Kasumi-1 (cell line): ENCODE measurements at places on chromosomes 11 and 22.

GRCh38 chr11:45109400-45109799 is 37.0 kb upstream of the PRDM11 start:
- no peak for DNase-seq

DNA sequence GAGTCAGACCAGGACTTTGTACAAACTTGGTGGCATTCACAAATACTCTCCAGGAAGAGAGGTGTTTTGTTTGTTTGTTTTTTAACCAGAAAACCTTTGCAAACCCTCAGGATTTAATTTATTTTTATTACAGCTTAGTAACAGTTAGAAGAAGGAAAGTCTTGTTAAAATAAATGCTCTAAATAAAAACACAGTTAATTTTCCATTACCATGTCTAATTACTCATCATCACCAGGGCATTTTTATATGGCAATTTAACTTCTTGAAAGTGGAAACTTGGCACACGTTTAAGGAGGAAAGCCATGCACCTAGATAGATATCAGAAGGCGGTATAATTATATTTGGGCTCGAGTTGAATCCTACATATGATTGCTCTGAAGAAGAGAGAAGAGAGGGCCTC is 7.4 kb downstream of the BARX2 start:
- no peak for DNase-seq

- no peak for DNase-seq
These were observed 54.5 kb downstream of the BMAL1 start for GRCh38 chr11:13332124-13332523.

DNA sequence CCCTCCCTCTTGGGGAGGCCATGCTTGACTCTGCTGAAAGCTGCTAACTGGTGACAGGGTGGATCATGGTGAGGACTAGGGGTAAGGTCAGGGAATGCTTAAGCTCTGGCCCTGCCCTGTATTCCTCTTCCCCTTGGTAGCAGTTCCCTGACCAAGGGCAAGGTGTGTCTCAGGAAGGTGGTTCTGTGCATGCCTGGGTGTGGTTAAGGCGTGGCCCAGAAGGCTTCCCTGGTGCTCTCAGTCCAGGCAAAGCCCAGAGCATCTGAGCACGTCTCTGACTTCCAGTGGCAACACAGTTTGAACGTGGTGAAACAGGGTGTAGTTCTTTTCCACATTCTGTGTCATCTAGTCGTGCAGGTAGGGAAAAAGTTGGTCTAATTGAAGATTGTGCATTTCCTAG is 53.1 kb upstream of the HORMAD2 start:
- no peak for DNase-seq

GRCh38 chr11:2475136-2475918 is 30.5 kb downstream of the KCNQ1 start:
- DNase-seq: no peak

GRCh38 chr11:67406969-67407687 is 3.2 kb downstream of the TBC1D10C start:
- no peak for DNase-seq

- no peak for DNase-seq
These were observed 30.0 kb upstream of the SYT7 start for GRCh38 chr11:61610905-61611304.

DNA sequence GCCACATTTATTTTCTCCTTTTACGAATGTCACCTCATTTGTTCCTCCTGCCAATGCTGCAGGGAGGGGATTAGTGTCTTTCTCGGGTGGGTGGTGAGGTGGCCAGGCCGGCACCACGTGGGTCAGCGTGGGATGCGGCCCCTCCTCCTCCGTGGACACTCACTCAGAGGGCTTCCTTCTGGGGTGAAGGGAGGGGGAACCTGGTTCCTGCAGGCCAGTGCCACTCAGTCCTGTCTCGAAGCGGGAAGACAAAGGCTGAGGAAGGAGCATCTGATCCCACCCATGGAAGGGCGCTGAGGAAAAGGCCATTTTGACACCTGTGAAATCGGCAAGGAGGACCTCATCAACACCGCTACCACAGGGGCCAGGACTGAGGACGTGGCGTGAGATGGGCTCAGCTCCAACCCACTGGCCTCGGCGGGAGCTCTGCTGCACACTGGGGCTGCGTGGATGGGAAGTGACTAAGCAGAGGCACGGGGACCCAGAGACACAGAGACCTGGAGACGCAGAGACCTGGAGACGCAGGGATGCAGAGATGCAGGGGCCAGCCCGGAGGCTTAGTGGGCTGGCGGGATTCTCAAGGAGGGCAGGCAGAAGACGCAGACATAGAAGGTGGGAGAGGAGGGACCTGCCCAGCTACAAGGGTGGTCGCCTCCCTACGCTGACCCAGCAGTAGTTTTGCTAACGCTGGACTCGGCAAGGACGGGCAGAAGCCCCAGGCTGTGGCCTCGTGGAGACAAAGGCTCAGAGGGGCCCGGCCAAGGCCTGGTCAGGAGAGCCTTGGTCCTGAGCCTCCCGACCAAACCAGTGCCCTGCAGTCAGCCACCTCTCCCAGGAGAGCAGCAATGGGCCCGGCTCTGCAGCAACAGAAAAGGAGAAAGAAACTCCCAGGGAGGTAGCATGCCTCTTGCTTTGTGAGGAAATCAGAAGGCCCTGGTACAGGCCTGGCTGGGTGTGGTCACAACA is 1071.2 kb downstream of the BRD1 start:
- no peak for DNase-seq

GRCh38 chr11:10377183-10377582 is 72.3 kb downstream of the ADM start:
- DNase-seq: no peak

GRCh38 chr11:125170510-125171031 is 6.0 kb downstream of the PKNOX2 start:
- no peak for DNase-seq

DNA sequence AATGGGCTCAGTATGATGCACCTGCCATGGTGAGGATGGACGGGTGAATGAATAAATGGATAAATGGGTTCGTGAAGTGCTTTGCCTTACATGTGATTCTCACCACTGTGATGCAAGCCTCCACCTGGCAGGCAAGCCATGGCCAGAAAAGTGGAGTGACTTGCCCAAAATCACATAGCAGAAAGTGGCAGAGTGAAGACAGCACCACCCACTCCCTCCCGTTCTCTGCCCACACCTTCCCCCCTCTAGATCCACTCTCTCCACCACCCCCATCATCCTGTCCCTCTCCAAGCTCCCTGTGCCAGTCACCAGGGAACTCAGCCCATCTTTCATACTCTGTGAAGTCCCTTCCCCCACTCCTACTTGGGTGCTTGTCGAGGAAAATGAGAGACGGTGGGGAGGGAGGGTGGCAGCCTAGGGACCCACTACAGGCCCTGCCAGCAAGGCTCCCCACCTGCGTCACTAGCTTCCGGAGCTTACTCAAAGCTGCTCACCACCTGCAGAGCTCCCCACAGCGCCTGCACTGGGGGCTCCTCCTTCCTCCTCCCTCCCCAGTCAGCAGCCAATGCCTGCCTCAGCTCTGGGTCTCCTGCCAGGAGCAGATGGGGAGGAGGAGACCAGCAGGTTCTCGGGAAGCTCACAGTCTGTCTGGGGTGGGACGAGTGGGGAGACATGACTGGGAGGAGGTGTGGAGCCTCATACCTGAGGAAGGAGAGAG is 82.3 kb downstream of the PDE2A start:
- no peak for DNase-seq

GRCh38 chr11:35082321-35083180 is 56.4 kb upstream of the CD44 start:
- DNase-seq: peak; percentile 98
